ENCODE measurements at places on chromosomes 12 and 14. TPM values are rescaled to one million over a fixed set of nuclear protein-coding genes. Genes with fewer than 3 reads are reported as not detected.

GRCh38 chr12:8157484-8158198 is 826 bp downstream of the ZNF705A start:
- no peak for DNase-seq

GRCh38 chr12:42510823-42511222 is 78.7 kb downstream of the PRICKLE1 start:
- DNase-seq = no peak

- peak; percentile 9 for DNase-seq
Observed at GRCh38 chr14:105117257-105117646, 51.3 kb downstream of the JAG2 start.

GRCh38 chr12:48995086-48995879 is 3.9 kb downstream of the DDN start:
- DNase-seq = peak; percentile 71

- DNase-seq = no peak
Observed at GRCh38 chr12:2697057-2697800, 97.5 kb upstream of the FKBP4 start.

DNA sequence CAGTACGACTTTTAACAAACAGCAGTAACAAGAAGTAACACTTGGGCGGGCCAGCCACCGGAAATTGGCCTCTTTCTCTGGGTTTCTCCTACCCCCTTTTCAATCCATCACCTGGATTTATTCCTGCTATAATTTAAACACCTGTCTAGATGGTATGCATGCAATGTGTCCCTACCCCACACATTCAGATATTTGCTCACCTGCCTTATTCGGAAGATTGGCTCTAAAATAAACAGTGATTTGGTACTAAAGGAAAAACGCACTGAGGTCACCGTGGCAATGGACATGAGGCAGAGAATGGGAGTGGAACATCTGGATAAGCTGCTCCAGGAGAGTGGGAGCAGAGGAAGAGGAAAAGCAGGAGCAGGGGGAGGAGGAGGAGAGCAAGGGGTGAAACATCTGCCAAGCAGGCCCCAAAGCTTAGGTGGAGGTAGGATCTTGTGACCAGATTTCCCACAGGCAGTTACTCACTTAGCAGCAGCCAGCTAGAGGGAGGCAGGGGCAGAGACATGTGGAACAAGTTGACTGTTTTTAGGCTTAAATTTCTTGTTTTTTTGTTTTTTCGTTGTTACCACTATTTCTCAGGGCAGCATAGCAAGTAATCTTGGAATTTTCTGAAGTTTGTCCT is 150.9 kb downstream of the TTLL5 start:
- DNase-seq = no peak

GRCh38 chr12:29582146-29582545 is 84.7 kb upstream of the OVCH1 start:
- DNase-seq = no peak

GRCh38 chr12:98224584-98225221 is 290.7 kb upstream of the TMPO start:
- no peak for DNase-seq

DNA sequence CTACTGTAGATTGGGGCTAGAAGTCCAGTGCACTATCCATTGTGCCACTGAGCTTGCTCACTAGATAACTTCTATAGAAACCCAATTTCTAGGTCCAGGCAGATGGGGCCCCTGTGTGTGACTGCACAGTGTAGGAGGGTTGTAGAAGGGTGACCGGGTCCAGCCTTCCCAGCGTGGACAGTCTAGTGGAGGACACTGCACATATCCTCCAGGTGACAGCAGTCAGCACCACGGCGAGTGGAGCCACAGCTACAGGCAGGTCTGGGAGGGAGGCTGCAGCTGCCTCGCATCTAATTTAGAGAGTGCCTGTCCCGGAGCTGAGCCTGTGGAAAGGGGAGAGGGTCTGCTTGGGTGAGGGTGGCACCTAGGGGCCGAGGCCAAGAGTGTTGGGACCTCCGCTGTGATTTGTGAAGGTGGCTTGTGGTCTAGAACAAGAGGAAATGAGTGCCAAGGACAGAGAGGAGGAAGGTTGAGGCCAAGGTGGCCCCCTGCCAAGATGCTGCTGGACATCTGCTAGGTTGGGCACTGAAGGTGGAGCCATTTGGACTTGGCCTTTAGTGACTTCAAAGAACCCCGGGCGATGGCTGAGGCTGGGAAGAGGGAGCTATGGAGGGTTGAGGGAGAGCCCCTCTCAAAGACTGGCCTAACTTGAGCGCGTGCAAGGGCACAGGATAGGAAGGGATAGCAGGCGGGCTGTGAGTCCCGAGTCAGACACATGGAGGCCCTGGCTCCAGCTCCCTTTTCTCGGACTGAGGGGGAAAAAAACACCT is 46.0 kb upstream of the TRAF3 start:
- peak; percentile 20 for DNase-seq

GRCh38 chr14:67068251-67068650 is 121.0 kb upstream of the GARIN2 start:
- no peak for DNase-seq

DNA sequence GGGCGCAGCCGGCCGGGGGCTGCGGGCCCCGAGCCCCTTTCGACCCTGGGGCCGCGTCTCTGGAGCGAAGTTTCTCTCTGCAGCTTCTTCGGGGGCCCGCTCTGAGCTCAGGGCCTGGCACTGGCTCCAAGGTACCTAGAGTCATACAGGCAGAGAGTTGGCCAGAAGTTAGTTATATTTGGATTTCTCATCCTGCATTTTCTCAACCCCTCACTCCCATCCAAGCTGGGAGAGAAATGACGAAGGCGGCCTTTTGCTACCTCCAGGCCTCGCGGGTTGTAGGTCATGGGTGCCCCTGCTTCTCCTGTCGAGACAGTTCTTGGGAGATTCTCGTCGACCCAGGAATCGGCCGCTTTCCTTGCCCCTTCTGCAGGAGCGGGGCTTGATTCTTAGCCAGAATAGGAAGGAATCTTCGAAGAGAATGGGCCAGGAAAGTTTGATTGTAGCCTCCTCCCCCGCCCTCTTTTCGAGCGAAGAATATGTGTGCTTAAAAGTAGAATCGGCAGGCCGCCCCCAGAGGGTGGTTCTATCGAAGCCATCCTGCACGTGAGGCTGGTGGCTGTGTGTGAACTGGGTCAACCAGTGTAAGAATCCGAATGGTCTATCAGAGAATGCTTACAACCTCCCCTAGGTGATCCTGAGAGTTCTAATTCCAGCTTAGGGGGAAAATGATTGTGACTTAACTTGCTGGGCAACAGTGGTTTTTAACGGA is 785 bp downstream of the MLEC start:
- DNase-seq = no peak

GRCh38 chr12:130473266-130473665 is 135.6 kb downstream of the PIWIL1 start:
- DNase-seq = no peak

DNA sequence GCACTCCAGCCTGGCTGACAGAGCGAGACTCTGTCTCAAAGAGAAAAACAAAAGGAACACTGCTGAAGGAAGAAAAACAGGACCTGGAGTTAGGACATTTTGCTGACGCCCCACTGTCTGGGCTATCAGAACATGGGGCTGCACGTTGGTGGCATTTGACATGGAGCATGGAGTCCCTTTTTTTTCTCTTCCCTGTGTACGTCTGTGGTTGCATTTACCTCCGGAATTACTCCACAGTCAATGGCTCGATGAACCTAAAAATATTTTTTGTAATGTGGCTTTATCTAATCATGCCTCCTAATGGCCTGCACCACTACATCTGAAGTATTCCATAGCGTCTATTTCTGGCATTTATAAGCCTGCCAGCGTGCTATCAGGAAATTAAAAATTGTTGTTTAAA is 30.7 kb downstream of the TESC start:
- DNase-seq = no peak

GRCh38 chr14:105737504-105738246 is 211.3 kb downstream of the TMEM121 start:
- no peak for DNase-seq

- no peak for DNase-seq
Observed at GRCh38 chr12:9741726-9742125, 8.8 kb upstream of the CLECL1 start.

GRCh38 chr12:68514807-68515411 is 95.8 kb upstream of the RAP1B start:
- DNase-seq = no peak

DNA sequence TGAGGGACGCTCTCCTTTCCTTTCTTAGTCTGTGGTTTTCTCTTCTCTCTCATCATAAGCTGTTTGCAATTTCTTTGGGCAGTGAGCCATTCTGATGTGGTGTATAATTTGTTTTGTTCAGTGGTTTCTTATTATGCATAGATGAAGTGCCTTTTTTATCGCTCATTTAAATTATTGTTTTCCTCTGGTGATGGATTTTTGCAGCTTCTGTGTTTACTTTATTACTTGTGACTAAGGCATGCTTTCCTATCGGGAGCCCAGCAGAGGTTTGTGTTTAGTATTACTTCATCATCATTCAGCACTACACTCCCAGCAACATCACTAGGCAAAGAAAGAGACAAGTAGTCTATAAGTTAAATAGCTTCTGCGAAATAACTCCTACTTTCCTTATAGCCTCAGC is 586.6 kb upstream of the NOVA1 start:
- DNase-seq = no peak

- no peak for DNase-seq
Observed at GRCh38 chr14:88225721-88226120, 97.3 kb downstream of the KCNK10 start.

DNA sequence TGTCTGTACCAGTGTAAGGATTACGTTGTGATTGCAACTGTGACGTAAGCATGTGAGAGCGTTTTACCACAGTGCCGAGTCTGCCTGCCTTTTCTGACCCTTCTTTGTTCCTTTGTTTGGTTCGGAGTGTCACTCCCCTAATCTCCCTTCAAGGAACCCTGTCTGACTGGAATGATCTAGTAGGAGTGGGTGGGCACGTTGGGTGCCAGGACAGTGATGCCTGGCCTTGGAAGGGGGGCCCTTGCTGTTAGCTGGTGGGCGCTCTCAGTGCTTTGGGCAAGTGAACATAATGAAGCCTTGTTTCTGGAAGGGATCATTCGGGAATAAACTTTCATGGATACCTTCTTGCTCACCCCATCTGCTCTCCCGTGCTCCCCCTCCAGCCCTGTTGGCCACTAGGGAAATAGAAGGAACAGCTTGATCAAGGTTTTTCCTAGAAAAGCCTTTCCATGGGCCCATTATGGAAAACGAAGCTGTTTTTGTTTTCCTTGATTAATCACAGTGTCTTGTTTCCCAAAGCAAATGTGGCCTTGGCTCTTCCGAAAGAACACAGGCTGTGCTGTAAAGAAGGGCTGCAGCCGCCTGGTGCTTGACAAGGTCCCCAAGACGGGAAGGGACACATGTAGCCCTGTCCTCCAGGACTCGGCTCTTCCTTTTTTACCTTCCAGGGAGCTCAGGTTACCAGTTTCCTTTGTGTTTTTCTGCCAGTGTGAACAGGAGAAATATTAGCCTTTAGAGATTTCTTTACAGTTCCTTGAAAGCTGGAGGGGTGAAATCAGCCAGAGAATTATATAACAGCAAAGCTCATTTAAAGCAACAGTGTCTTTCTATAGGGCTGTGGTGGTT is 215.5 kb downstream of the CRADD start:
- DNase-seq = no peak

Gene NINJ2
- 0.69 TPM for total RNA-seq

Gene RERGL
- 0.40 TPM for total RNA-seq

Gene TUNAR
- total RNA-seq = not detected

Gene LUM
- total RNA-seq = 490 TPM

Gene CD69
- total RNA-seq = 0.40 TPM

Gene GYS2
- total RNA-seq = not detected

Data from mesothelial cell of epicardium (in vitro differentiated cells).